Activated CD4-positive, alpha-beta T cell treated with anti-CD3 and anti-CD28 coated beads, Interleukin-2, amount 10 ng/mL, durations not matched to agents 7 days and 5 days (primary cell): ENCODE measurements at places on chromosomes 3 and 15. TPM values are rescaled to one million over a fixed set of nuclear protein-coding genes. Genes with fewer than 3 reads are reported as not detected.

SERPINI2 gene
- total RNA-seq = not detected

MAP1A gene
- total RNA-seq = 9.9 TPM

GRCh38 chr3:18223571-18223970, 201.6 kb downstream of the SATB1 start:
- no peaks in the 10 kb centered on the region for H3K36me3 ChIP-seq
- H3K27me3 ChIP-seq = no peaks in the 10 kb centered on the region
- DNase-seq = no peak
- H3K4me3 ChIP-seq = no peak overlapping the region
- no peak overlapping the region for H3K27ac ChIP-seq

GRCh38 chr3:147324356-147324755, 82.0 kb downstream of the ZIC4 start:
- no peak overlapping the region for H3K27ac ChIP-seq
- H3K4me3 ChIP-seq = no peak overlapping the region
- no peak for DNase-seq
- no peaks in the 10 kb centered on the region for H3K4me1 ChIP-seq

- no peak for DNase-seq
- no peak overlapping the region for H3K4me3 ChIP-seq
- no peak overlapping the region for H3K27ac ChIP-seq
Measured at GRCh38 chr3:59854061-59854709, 804.4 kb upstream of the CFAP20DC start.

DNA sequence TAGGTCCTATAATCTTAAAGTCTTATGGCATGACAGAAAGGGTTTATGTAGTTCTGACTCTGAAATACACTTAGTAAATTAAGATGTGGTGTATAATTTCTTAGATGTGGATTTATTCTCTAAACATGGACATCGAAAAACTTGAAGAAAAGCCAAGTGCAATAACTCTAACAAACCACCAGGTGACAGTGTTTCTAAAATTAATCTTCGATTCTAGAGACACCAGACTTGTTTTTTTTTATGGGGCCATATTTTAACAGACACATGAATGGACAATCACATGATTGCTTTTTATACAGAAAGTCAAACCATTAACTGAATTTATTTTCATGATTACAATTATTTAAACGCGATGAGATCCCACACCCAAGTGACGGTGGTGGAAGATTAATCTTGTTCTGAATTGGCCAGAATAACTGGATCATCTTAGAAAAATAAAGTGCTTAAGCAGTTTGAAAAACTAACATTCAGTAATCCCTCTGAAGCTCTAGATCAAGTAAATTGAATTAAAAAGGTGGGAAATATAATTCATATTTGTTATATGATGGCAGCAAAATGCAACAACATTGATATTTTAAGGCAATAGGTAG, 305.1 kb downstream of the LSAMP start:
- H3K4me1 ChIP-seq = no peaks in the 10 kb centered on the region
- no peak overlapping the region for H3K4me3 ChIP-seq
- H3K27me3 ChIP-seq = no peaks in the 10 kb centered on the region
- H3K36me3 ChIP-seq = no peaks in the 10 kb centered on the region

GRCh38 chr15:87816811-87817210, 439.7 kb downstream of the NTRK3 start:
- H3K27me3 ChIP-seq = no peaks in the 10 kb centered on the region
- H3K4me1 ChIP-seq = no peaks in the 10 kb centered on the region
- no peaks in the 10 kb centered on the region for H3K36me3 ChIP-seq
- H3K27ac ChIP-seq = no peak overlapping the region
- no peak for DNase-seq
- no peak overlapping the region for H3K4me3 ChIP-seq

DNA sequence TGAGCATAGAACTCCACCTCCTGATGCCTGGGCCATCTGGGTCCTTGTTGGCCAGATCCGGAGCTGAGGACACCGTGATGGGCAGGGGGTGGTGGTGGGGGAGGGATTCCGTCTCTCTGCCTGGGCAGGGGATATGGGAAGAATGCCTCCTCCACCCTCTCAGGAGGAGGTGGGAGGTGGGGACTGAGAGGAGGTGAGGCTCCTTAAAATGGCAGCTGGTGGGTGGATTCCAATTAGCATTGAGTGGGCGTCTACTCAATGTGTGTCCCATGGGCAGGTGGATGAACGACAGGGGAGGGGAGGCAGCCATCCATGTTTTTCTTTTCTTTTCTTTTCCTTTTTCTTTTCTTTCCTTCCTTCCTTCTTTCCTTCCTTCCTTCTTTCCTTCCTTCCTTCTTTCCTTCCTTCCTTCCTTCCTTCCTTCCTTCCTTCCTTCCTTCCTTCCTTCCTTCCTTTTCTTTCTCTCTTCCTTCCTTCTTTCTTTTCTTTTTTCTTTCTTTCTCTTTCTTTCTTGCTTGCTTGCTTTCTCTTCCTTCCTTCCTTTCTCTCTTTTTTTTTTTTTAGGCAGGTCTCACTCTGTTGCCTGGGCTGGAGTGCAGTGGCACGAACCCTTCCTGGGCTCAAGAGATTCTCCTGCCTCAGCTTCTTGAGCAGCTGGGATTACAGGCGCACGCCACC, 5.0 kb downstream of the SLC28A1 start:
- no peak for DNase-seq
- no peaks in the 10 kb centered on the region for H3K27me3 ChIP-seq
- no peak overlapping the region for H3K4me3 ChIP-seq
- no peaks in the 10 kb centered on the region for H3K4me1 ChIP-seq
- no peaks in the 10 kb centered on the region for H3K36me3 ChIP-seq

DNA sequence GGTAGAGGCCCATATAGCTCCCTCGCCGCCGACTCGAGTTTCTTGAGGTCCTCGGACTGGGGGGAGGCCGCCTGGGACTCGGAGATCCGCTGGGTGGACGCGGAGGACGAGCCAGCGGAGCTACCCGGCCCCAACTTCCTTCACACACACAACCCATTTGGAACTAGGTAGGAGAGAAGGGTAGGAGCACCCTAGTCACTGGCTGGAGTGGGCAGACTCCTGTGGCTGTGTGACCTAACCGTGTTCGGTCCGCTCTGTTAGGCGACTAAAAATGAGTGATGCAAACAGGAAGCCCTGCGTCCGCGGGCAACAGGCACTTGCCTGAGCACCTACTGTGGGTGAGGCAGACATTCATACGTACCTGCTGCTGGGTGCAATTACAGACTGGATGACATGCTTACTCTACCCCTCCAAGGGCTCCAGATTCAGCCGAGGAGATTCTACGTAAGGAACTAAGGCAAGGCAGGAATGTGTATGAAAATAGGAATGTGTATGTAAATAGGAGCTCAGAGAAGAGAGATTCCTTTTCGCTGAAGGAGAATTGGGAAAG, 4.6 kb upstream of the SIN3A start:
- H3K4me1 ChIP-seq = peaks cover 14% of the 10 kb centered on the region
- H3K4me3 ChIP-seq = peak overlapping the region; percentile 87
- H3K27ac ChIP-seq = peak overlapping the region; percentile 95
- DNase-seq = peak; percentile 67
- peaks cover 3% of the 10 kb centered on the region for H3K36me3 ChIP-seq

DNA sequence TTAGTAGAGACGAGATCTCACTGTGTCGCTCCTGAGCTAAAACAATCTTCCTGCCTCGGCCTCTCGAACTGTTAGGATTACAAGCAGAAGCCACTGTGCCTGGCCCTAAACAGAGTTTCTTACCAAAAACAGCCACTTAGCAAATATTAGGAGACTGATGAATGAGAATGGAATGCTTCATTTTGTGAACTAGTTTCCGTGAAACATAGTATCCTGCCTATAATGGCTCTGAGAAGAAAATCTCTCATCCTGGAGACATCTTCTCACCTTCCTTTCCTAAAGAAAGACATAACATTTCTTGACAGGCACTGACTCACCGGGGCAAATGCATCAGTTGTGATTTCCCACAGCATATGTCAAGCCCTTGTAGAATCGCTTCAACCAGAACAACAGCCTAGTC, 44.9 kb downstream of the GJD2 start:
- DNase-seq = no peak
- no peaks in the 10 kb centered on the region for H3K4me1 ChIP-seq
- no peak overlapping the region for H3K27ac ChIP-seq
- H3K27me3 ChIP-seq = peaks cover 40% of the 10 kb centered on the region
